NCI-H2081 treated with DMSO at 0.1 percent for 48 hours (cell line): ENCODE measurements at places on chromosomes 2 and 18.

DNA sequence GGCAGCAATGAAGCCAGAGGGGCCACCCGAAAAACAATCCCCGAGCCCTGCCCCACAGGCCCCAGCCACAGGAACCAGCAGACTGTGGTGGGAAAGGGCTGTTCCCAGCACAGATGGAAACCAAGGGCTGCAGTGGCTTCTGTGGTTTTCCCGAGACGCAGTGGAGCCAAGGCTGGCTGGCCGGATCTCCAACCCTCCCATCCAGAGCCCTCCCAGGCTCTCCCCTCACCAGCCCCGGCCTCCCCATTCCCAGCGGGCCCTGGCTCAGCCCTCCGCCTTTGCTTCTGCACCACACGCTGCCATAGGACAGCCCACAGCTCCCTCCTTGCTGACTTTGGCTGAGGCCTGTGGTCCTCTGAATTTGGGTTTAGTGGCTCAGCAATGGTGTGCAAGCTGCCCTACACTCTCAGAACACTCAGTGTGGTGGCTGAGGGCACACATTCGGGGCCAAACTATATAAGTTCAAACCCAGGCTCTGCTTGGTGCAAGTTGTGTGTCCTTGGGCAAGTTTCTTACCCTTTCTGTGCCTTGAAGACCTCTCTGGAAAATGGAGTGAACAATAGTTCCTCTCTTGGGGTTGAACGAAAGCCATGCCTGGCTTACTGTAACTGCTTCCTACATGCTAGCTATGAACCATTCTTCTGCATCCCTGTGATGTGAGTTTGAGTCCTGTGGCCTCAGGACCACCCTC is 200.1 kb downstream of the SMAD7 start:
- DNase-seq, result no peak

DNA sequence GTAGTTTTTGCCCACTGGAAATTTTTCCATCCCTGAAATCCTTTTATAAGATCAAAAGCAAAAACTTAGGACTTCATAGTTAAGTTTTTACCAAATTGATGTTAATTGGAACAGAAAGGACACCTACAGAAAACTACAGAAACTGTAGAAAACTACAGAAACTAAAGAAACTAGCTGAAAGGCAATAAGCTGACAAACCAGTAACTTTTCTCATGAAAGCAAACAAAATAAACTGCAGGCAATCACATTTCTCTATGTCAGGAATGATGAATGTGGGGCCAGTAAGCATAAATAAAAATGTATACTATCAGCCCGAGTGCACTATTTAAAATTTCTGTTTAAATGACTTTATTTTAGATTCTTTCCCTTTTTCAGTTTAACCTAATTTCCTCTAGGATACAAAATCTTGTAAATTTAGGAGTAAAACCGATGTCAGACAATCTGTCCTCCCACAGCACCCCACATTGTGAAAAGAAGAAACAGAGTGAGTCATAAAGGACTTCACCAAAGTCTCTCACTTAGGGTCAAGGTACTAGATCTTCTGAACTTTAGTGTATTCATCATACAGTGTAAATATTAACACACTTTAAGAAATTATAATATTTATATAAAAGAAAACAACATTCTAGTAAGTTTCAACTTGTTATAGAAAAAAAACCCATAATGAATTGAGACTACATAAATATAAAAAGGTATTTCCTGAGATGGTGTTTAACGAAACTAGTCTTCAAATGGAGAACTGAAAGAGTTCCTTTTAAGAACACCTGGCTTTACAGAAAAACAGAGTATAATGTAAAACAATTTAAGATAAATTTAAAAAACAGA is 46.6 kb downstream of the USP40 start:
- DNase-seq, result no peak

GRCh38 chr2:224851811-224852210 is 135.6 kb upstream of the CCDC195 start:
- DNase-seq, result no peak

- DNase-seq, result no peak
These were observed 64.3 kb upstream of the STAT1 start for GRCh38 chr2:191078165-191078867.
